Activated T-cell treated with anti-CD3 and anti-CD28 coated beads, Interleukin-2, amount 50 U/mL, for 24 hours (primary cell): ENCODE measurements at places on chromosomes 2 and 18.

DNA sequence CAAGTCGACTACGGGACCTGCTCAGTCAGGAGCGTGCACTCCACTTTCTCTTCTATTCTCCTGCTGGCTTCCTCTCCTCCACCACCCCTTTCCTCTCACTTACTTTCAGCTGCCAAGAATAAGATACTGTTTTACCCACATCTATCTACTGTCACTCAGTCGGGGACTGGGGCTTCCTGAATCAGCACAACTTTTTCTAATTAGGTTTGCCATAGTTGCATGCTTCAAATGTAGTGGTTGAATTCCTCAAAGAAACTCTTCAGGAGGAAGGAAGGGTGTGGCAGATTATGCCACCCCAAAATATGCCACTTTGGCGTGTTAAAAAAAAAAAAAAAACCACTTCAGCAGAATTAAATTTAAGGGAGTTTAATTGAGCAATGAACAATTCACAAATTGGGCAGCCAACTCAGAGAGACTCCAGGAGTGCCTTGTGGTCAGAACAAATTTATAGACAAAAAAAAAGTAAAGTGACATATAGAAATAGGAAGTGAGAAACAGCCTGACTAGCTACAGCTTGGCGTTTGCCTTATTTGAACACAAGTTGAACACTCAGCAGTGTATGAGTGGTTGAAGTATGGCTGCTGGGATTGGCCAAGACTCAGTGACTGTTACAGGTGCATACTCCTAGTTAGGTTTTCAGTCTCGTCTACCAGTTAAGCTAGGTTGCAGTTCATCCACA is 32.5 kb upstream of the RMDN2 start:
- H3K27ac ChIP-seq = peak overlapping the region; percentile 38
- no peak for DNase-seq
- peaks cover 42% of the 10 kb centered on the region for H3K4me1 ChIP-seq
- no peak overlapping the region for H3K4me3 ChIP-seq

GRCh38 chr2:241958818-241959545 is 89.5 kb downstream of the RTP5 start:
- H3K4me3 ChIP-seq = no peak overlapping the region
- H3K4me1 ChIP-seq = peaks cover 8% of the 10 kb centered on the region
- peaks cover 10% of the 10 kb centered on the region for H3K36me3 ChIP-seq
- no peak overlapping the region for H3K27ac ChIP-seq
- no peaks in the 10 kb centered on the region for H3K27me3 ChIP-seq
- DNase-seq = no peak

DNA sequence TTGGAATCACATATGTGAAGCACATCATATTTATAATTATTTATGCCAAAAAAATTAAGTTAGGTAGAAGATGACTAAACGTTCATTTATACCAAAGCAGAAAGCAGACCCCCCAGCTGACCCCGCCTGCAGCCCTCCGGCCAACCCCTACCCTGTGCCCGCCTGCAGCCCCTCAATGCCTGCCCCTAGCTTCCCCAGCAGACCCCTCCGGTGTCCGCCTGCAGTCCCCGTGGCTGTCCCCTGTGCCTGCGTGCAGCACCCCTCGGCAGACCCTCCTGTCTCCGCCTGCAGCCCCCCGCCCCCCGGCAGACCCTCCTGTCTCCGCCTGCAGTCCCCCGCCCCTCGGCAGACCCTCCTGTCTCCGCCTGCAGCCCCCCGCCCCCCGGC is 136.2 kb downstream of the NFATC1 start:
- H3K27ac ChIP-seq = no peak overlapping the region
- H3K36me3 ChIP-seq = peaks cover 49% of the 10 kb centered on the region
- DNase-seq = peak; percentile 17
- no peaks in the 10 kb centered on the region for H3K27me3 ChIP-seq

- no peak for DNase-seq
- H3K27me3 ChIP-seq = no peaks in the 10 kb centered on the region
- peaks cover 17% of the 10 kb centered on the region for H3K36me3 ChIP-seq
- H3K4me3 ChIP-seq = no peak overlapping the region
These were observed 57.5 kb upstream of the ST8SIA5 start for GRCh38 chr18:46814399-46814798.

DNA sequence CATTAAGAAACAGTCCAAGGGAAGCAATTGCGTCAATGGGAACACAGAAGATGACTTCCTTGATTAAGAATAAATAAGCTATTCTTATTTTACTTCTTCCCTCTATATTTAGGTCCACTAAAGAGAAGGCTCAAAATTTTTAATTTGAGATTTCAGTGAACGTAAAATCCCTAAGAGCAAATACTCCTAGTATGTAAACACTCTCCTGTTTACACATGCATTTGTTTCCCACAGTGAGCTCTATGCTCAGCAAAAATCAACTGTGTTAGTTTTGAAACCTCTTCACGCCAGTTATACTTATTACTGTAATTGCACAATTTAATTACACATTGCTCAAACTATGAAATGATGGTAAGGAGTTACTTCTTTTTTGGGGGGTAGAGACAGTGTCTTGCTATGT is 8.8 kb downstream of the SLC39A6 start:
- no peak overlapping the region for H3K4me3 ChIP-seq
- no peak overlapping the region for H3K27ac ChIP-seq
- no peaks in the 10 kb centered on the region for H3K27me3 ChIP-seq
- no peak for DNase-seq
- peaks cover 12% of the 10 kb centered on the region for H3K4me1 ChIP-seq

GRCh38 chr2:196610796-196611195 is 28.7 kb upstream of the CCDC150 start:
- no peaks in the 10 kb centered on the region for H3K4me1 ChIP-seq
- H3K27ac ChIP-seq = no peak overlapping the region
- no peaks in the 10 kb centered on the region for H3K27me3 ChIP-seq
- H3K36me3 ChIP-seq = no peaks in the 10 kb centered on the region

DNA sequence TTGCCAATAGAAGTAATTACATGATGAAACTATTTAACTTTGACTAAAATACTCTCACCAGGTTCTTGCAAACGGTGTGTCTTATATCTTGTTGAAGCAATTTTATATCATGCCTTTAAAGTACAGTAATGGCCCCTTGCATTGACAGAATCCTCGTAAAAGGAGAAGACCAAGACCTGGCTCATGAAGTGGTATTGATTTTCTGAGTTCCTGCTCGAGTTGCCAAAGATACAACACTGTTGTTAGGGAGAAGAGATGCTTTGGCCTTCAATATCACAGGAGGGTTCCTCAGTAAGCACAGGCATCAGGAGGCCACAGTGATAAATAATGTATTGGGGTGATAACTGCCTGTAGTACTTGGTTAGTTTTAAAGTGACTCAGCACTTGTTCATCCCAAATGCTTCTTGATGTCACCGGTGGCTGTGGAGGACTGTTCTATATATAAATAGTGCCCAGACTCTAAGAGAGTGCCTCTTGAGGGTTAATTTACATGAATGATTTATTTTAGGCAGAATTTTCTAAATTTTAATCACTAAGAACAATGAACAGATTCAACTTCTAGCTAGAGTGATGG is 571.7 kb upstream of the FANCL start:
- H3K36me3 ChIP-seq = no peaks in the 10 kb centered on the region
- no peak for DNase-seq
- no peak overlapping the region for H3K27ac ChIP-seq
- H3K4me1 ChIP-seq = no peaks in the 10 kb centered on the region

GRCh38 chr2:46774499-46775228 is 140.9 kb downstream of the MCFD2 start:
- DNase-seq = no peak
- H3K27me3 ChIP-seq = peaks cover 3% of the 10 kb centered on the region
- no peak overlapping the region for H3K27ac ChIP-seq
- H3K36me3 ChIP-seq = no peaks in the 10 kb centered on the region
- H3K4me3 ChIP-seq = no peak overlapping the region

DNA sequence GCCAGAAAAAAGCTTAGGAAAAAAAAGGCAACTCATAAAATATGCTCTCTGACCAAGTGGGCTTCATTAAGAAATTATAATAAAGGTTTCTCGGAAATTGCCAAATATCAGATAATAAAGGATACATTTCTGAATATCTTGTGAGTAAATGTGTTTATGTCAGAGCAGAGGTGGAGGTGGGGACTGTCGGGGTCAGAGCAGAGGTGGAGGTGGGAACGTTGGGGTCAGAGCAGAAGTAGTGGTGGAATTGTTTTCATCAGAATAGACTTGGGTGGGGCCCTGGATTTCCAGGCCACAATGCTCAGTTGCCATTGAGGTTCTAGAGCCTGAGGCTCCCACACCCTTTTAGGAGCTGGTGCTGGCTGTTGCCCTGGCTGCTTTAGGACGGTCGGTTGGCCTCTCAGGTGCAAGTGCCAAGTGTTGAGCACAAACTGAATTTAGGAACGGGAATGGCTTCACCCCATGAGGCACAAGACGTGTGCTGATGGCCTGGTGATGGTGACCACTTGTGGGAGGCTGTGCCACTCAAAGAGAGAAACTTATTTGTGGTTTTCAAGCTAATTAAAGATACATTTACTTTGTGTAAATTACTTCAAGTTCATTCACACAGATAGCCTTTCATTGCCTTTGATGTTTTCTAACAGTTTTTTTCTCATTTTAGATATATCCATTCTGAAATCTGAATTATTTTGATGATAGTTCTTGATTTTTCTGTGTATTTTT is 131.5 kb downstream of the ATP9B start:
- no peak overlapping the region for H3K4me3 ChIP-seq
- no peaks in the 10 kb centered on the region for H3K27me3 ChIP-seq
- H3K36me3 ChIP-seq = peaks cover 26% of the 10 kb centered on the region
- H3K4me1 ChIP-seq = peaks cover 34% of the 10 kb centered on the region

DNA sequence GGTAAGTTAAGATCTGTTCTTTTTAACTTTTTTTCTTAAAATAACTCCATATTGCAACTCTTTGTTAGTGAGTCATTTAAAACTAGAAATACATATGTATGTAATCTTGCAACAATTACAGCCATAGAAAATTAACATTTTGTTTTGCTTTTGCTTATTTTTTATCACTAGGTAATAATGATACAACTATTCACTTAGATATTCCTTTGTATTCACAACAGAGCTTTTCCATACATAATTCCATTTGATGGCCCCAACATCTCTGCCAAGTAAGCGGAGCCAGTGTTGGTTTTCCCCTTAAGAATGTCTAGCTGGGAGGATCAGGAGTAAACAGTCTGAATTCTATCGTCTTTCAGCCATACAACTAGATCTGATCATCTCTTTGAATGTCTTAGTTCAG is 16.1 kb downstream of the SPP2 start:
- H3K27me3 ChIP-seq = no peaks in the 10 kb centered on the region
- no peak overlapping the region for H3K4me3 ChIP-seq
- H3K27ac ChIP-seq = no peak overlapping the region
- peaks cover 2% of the 10 kb centered on the region for H3K4me1 ChIP-seq
- no peaks in the 10 kb centered on the region for H3K36me3 ChIP-seq

- H3K4me3 ChIP-seq = no peak overlapping the region
- DNase-seq = no peak
- H3K4me1 ChIP-seq = no peaks in the 10 kb centered on the region
- H3K36me3 ChIP-seq = no peaks in the 10 kb centered on the region
- H3K27me3 ChIP-seq = no peaks in the 10 kb centered on the region
These were observed 159.5 kb downstream of the HNMT start for GRCh38 chr2:138123741-138124140.

GRCh38 chr18:28044036-28044435 is 132.9 kb downstream of the CDH2 start:
- H3K4me3 ChIP-seq = no peak overlapping the region
- no peak overlapping the region for H3K27ac ChIP-seq
- DNase-seq = no peak

GRCh38 chr18:7195266-7195665 is 35.6 kb upstream of the LRRC30 start:
- H3K36me3 ChIP-seq = no peaks in the 10 kb centered on the region
- H3K27ac ChIP-seq = no peak overlapping the region
- H3K27me3 ChIP-seq = no peaks in the 10 kb centered on the region
- DNase-seq = no peak
- H3K4me1 ChIP-seq = no peaks in the 10 kb centered on the region
- H3K4me3 ChIP-seq = no peak overlapping the region

GRCh38 chr2:767440-767839 is 90.2 kb upstream of the TMEM18 start:
- no peak overlapping the region for H3K4me3 ChIP-seq
- peak; percentile 40 for DNase-seq
- H3K27ac ChIP-seq = no peak overlapping the region
- peaks cover 18% of the 10 kb centered on the region for H3K4me1 ChIP-seq
- H3K27me3 ChIP-seq = no peaks in the 10 kb centered on the region

GRCh38 chr2:136527560-136527959 is 237.8 kb upstream of the THSD7B start:
- no peak overlapping the region for H3K27ac ChIP-seq
- DNase-seq = no peak
- H3K27me3 ChIP-seq = peaks cover 3% of the 10 kb centered on the region
- H3K4me3 ChIP-seq = no peak overlapping the region
- H3K4me1 ChIP-seq = no peaks in the 10 kb centered on the region
- no peaks in the 10 kb centered on the region for H3K36me3 ChIP-seq

DNA sequence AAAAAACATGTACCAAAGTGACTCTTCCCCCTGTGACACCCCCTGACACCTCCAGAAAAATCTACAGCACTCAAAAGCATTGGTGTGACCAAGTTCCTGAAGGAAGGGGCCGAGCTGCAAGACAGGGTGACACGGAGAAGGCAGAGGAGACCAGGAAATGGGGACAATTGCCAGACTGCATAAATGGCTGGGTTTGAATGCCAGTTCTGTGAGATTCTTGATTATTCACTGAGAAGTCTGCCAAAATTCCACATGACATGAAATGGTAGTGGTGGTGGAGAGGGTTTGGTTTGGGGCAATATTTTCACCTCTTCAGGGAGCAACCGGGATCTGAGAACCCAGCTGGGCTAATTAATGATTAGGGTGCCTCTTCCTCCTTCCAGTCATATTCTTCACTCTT is 178.5 kb downstream of the ARL4C start:
- no peaks in the 10 kb centered on the region for H3K36me3 ChIP-seq
- peaks cover 25% of the 10 kb centered on the region for H3K4me1 ChIP-seq
- no peak overlapping the region for H3K27ac ChIP-seq
- no peak overlapping the region for H3K4me3 ChIP-seq
- no peaks in the 10 kb centered on the region for H3K27me3 ChIP-seq
